ENCODE measurements at places on chromosomes 1 and 21. TPM values are rescaled to one million over a fixed set of nuclear protein-coding genes. Genes with fewer than 3 reads are reported as not detected.

TTC39A gene
- 0.26 TPM for total RNA-seq

GRCh38 chr21:32338209-32338921 is 39.7 kb downstream of the MRAP start:
- no peak for DNase-seq

AHCYL1 gene
- 183 TPM for total RNA-seq

DNA sequence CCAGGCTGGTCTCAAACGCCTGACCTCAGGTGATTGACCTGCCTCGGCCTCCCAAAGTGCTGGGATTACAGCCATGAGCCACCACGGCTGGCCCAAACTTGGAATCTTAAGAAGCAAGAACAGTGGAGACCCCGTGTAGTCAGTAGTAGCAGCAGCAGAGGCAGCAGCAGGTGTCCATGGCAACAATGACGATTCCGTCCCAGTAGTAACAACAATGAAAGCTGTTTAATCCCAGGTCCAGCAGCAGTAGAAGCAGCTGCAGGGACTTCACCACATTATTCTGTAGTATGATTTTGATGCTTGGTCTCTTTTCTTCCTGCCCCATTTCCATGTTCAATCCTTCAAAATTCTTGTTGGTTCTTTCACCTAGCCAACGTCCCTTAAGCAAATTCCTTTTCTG is 69.6 kb upstream of the KCTD3 start:
- DNase-seq = no peak

GRCh38 chr1:8495928-8496401 is 178.1 kb downstream of the SLC45A1 start:
- DNase-seq = no peak

DNA sequence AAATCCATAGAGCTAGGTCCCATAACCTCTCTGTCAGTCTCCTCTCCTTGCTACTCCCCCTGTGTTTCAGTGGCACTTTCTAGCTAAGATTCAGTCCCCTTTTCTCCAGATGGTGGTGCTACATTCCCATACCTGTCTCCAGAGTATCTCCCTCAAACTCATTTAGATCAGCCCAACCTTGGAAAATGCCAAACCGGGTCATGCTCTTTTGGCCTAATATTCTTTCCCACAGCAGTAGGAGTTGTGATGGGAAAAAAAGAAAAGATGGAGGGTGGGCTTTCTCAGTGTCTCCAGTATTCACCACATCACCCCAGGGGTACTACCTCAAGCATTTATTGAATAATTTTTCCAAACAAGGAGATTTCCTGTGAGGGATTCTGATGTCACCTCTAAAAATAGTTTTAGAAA is 3.2 kb upstream of the RXFP4 start:
- no peak for DNase-seq

GRCh38 chr1:232184561-232185530 is 445.1 kb downstream of the SIPA1L2 start:
- DNase-seq = no peak

TIPRL gene
- total RNA-seq = 9.5 TPM

TOR1AIP2 gene
- 94.4 TPM for total RNA-seq

GNG4 gene
- total RNA-seq = 0.51 TPM

LPAR3 gene
- total RNA-seq = 23.6 TPM

GRCh38 chr21:42461881-42462877 is 33.8 kb downstream of the RSPH1 start:
- DNase-seq = no peak

DNA sequence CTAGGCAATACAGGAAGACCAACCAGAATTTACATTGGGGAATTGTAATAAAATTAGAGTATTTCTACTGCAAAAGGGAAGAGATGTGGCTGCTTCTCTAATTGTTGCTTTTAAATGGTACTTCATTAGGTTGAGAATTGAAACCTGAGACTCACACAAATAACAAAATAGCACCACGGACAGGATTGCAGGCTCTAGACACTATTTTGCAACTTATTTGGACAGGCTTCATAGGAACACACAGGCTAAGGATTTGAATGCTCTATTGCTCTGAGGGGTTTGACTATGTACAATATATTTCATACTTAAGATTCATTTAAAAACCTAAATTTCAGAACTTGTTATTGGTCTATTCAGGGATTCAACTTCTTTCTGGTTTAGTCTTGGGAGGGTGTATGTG is 79.6 kb downstream of the ATP1B1 start:
- DNase-seq = no peak

C1orf146 gene
- not detected for total RNA-seq

DNA sequence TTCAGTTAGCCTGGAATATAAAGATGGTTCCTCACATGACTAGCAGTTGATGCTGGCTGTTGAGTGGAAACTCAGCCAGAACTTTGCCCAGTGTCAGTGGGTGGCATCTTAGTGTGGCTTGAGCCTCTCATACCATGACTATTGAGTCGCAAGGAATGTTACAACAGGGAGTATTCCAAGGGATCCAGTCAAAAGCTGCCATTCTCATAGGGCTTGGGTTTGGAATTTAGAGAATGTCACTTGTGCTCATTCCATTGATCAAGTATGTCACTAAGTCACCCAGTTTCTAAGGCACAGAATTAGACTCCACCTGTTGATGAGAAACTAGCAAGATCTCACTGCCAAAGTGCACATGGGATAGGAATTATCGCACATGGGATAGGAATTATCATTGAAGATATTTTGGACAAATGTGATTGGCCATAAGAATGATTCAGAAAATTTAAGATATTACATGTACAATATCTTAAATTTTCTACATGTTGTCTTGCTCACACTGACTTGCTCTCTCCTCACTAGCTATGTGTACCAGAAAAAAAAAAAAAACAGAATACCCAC is 1290.7 kb upstream of the ADGRL2 start:
- DNase-seq = no peak

DNA sequence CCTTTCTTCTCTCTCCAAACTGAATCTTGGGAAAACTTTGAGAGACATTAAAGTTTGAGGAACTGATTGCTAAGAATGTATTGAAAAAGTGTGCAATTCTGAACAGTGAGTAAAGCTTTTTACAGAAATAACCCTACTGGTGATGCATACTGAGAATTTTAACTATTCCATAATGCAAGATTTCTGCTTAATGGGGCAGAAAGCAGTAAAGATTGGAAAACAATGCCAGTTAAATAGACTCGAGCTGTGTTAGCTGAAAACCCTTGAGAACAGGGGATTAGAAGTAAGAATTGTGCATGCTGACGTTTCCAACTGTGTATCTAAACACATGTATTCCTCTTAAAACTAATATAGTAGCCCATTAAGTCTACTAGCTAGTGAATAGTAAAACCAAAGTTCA is 1500.2 kb upstream of the PRMT6 start:
- no peak for DNase-seq

UTP25 gene
- total RNA-seq = 7.3 TPM

IFNAR1 gene
- total RNA-seq = 115 TPM

DNA sequence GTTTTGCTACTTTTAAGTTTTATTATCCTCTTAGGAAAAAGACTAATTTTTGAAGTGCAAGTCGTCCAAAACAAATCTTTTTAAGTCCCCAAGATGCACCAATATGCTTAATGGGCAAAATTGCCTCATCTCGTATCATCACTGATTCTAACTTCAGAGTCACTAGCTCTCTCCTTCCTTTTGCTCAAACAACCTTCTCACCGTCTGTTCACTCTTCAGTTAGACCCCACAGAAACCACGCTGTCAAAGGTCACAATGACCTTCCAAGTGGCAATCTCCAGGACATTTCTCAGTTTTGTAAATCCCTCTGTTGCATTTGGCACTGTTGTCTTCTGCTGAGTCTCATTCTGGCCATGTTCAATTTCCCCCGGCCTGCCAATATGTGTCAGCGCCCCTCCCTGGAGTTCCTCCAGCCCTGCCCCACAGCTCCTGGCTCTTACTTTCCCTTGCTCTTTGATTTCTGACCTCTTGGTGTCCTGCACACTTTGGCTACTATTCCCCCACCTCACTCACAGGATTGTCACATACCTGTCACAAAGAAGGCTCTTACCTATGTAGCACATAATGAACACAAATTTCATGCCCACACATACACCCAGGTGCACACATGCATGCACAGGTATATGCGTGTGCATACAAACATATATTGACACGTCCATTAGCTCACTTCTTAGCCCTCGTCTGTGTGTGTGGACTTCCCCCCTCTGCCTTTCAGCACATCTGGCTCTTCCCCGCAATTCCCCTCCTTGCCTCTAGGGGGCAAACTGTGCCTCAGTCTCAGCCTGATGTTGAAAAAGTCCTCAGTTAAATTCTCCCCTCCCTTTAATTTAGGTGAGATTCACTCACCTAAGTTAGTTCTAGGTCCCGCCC is 354.0 kb upstream of the DUSP10 start:
- peak; percentile 17 for DNase-seq

CYP4A11 gene
- total RNA-seq = 1.0 TPM

DNA sequence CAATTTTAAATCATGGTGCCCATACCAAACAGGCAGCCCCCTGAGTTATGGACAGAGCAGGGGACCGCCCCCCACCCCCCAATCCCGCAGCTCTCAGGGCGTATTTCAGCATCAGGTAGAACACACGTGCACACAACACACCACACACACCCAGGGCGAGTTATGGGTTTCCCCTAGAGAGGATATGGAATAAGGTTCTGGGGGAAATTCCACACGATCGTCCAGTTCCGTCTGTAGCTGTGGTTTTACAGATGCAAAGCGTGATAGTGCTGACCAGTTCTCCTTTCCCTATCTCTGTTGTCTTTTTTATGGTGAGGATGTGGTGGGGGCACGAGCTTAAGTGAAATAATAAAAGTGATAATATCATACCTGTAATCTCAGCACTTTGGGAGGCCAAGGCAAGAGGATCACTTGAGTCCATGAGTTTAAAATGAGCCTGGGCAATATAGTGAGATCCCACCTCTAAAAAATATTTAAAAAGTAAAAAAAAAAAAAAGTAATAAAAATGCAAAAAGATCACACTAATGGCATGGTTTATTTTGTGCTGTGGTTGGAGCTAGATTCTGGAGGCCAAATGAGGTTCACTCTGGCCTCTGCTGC is 25.1 kb downstream of the C2CD2 start:
- no peak for DNase-seq

GRCh38 chr1:213519098-213519497 is 468.1 kb downstream of the RPS6KC1 start:
- DNase-seq = no peak

ATAD3A gene
- total RNA-seq = 14.8 TPM

- no peak for DNase-seq
Observed at GRCh38 chr1:233127157-233127556, 168.4 kb downstream of the PCNX2 start.

- peak; percentile 75 for DNase-seq
Observed at GRCh38 chr1:234722270-234722704, 112.3 kb upstream of the IRF2BP2 start.

DNA sequence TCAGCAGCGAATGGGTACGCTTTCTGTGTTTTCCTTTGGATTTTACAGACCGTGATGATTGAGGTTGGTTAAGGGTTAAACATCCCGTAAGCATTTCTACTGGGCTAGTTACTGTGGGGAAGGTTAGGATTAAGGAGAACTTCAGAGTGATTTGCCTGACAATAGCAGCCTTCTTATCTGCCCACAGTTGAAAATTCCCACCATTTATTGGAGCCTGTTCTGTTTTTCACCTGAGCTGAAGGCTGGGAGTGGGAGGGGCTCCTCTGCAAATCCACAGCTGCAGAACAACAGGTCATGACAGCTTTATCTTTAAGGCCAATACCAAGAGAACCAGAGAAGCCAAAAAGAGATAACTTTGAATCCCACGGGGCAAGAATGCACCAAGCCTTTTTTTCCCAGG is 168.6 kb downstream of the KAZN start:
- DNase-seq = no peak

- DNase-seq = no peak
Observed at GRCh38 chr1:192700834-192701271, 64.9 kb downstream of the RGS13 start.

- peak; percentile 21 for DNase-seq
Observed at GRCh38 chr21:37582590-37582989, 216.0 kb downstream of the DYRK1A start.

- DNase-seq = no peak
Observed at GRCh38 chr1:110064576-110065337, 5.7 kb downstream of the ALX3 start.

- DNase-seq = no peak
Observed at GRCh38 chr1:44016041-44016889, 15.0 kb downstream of the SLC6A9 start.

- DNase-seq = no peak
Observed at GRCh38 chr1:211647711-211648121, 27.7 kb downstream of the NEK2 start.

CR2 gene
- not detected for total RNA-seq

PSMD4 gene
- 78.6 TPM for total RNA-seq

- no peak for DNase-seq
Observed at GRCh38 chr1:231020816-231021215, 19.2 kb downstream of the FAM89A start.

CR1L gene
- not detected for total RNA-seq

- DNase-seq = no peak
Observed at GRCh38 chr1:1181938-1182410, 8.3 kb downstream of the TTLL10 start.

GRCh38 chr1:101371259-101371658 is 134.4 kb downstream of the S1PR1 start:
- DNase-seq = no peak

GRCh38 chr1:244054924-244055263 is 3.8 kb downstream of the ZBTB18 start:
- no peak for DNase-seq

C1orf115 gene
- 28.0 TPM for total RNA-seq

- no peak for DNase-seq
Observed at GRCh38 chr1:205692423-205692822, 12.1 kb upstream of the SLC45A3 start.

DNA sequence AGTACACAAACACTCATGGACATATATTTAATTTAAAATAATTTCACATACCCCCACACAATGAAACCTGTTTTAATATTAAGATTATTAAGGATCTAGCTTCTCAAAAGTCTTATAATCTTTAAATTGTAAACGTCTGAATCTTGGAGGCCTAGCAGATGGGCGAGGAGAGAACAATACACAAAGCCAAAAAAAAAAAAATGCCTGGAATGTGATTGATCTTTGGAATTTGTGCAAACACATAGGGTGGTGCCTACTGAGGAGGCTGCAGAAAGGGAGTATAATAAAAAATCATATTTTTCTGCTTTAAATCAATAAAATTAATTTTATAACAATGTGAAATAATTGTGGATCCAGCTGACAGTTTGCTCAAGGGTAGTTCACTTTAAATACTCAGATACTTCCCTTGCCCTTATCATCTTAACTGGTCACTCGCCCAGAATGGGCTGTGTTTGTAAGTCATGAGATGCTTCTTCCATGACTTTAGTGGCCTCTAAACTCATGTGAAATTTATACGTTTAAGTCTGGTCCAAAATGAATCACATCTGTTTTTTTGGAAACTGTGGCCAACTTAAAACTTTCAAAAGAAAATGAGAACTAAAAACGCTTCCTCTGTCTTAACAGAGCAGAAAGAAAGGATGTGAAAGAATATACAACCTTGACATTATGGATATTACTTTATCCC is 802.8 kb upstream of the CXADR start:
- peak; percentile 77 for DNase-seq

DNA sequence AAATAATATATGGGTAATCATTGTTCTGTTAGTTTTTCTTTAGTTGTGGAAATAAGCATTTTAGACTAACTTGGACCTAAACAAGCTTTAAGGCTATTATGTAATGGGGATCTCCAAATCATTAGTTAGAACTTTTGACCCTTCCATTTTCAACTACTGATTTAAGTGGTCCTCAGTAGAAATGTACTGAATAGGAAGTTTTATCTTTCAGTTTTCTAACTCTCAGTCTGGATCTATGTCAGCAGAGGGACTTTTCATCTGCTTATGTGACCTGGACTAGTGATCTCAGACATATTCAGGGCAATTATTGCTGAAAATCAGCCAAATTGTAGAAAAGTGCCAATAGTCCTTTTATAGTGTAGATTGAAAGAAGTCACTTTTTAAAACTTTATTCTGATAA is 56.0 kb downstream of the SASS6 start:
- no peak for DNase-seq
